Left lobe of liver (tissue), 2 donors: ENCODE measurements at places on chromosomes 1 and 21. TPM values are rescaled to one million over a fixed set of nuclear protein-coding genes. Genes with fewer than 3 reads are reported as not detected.

- DNase-seq: no peak
Measured at GRCh38 chr1:99850459-99851291, 514 bp downstream of the AGL start.

DNA sequence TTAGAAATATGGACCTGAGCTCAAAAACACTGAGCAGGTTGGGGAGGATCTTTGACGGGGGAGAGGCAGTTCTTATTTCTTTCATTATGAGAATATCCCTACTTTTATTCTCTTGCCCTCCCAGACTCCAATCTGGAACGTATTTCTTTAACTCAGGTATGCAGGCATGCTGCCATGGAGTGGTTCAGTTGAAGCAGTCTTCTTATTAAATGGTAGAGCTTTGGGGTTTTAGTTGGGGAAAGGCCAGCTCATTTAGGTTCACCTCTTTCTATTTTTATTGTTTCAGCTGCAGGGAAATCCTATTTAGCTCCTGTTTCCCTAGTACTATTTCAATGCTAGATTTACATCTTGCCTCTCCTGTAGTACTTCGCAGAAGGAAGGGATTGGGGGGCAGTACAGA lies 198.9 kb downstream of the TTLL7 start:
- DNase-seq: no peak

- DNase-seq: no peak
Measured at GRCh38 chr1:204192046-204192445, 4.2 kb downstream of the KISS1 start.

DNA sequence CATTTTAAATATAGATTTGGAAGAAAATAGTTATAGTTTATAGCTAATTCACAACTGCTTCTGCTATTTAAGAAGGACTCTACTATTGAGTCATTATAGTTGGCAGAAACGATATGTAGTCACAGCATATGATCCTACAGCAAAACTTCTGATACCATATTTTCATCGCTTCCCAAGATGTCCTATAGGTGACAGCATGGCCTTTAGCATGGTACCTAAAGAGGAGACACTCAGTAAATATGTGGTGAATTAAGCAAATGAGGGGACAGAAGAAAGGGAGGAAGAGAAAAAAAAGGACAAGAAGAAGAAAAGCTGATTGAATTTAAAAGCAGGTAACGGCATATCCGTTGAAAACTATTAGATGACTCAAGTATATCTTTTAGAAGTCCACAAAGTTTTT lies 77.2 kb downstream of the PTGER3 start:
- no peak for DNase-seq

DNA sequence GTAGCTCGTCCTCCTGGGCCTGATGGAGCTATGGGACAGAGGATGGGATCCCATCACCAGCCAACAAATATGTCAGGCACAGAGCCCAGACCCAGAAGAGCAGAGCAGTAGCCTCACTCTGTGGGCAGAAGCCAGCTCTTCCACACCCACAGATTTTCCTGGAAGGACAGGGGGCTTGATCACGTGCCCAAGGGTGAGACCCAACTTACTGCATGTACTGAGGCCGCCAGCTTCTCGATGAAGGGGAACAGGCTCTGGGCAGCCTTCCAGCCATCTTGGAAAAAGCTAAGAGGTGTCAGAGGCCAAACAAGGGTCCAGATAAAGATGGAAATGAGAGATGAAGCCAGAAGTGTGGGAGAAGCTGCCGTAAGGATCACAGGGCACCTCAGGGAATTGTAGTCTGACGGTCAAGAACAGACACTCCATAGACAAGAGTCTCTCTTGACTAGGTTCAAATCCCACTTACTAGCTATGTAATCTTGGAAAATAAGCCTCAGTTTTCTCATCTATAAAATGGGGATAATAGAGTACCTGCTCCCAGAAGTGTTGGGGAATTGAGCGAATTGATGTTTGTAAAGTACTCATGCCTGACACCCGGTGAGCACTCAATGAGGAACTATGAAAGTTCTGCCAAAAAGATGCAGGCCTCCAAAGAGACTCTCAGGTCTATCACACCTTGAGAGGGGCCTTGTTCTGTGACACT lies 17.0 kb upstream of the TCEA3 start:
- no peak for DNase-seq

DNA sequence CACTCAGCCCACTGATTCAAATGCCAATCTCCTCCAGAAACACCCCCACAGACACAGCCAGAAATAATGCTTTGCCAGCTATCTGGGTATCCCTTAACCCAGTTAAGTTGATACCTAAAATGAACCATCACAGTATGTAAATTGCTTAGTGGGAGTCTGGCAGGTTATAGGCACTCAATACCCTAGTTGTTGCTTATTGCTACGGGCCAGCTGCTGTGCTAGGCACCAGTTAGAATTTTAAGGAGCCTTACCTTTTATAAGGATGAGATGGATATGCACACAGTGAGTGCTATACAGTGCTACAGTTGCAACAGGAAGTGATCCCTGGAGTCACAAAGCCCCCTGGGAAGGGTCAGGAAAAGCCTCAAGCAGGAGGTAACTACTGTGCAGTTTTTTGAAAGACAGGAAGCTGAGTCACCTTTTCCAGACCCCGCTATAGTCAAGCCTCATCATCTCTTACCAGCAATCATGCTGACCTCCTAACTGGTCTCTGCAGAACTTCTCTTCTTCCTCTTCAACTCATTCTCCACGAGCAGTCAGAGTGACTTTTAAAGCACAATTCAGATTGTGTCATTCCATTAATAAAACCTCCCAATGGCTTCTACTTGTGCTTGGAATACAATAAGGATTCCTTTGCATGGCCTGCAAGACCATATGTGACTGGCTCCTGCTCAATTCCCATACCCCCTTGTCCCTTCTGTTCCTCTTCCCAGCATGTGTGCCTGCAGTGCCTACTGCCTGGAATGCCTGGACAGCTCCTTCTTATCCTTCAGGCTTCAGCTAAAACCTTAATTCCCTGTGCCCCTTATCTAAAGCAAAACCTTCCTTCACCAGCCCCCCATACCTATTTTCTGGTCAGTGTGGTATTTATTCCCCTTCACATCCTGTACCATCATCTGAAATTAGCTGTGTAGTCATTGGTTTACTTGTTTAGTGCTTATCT lies 10.4 kb upstream of the TLR5 start:
- no peak for DNase-seq

DNA sequence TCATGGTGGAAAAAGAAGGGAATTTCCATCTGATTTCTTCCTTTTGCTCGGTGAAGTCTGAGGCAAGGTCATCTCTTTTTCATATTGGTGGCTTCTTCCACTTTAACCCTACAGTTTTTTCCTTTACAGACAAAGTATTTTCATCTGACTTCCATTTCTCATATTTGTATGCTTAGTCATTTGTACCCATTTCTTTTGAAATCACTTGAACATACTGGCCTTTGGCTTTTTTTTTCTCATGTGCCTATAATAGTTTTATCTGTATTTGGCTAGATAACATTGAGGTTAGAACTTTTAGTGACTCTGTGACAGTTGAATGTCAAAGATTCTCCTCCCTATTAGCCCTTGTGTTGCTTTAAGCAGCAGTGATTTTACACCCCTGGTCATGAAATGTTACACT lies 27.7 kb downstream of the IL12RB2 start:
- no peak for DNase-seq

GRCh38 chr1:27556781-27557595 lies 47.0 kb downstream of the AHDC1 start:
- peak; percentile 78 for DNase-seq

DNA sequence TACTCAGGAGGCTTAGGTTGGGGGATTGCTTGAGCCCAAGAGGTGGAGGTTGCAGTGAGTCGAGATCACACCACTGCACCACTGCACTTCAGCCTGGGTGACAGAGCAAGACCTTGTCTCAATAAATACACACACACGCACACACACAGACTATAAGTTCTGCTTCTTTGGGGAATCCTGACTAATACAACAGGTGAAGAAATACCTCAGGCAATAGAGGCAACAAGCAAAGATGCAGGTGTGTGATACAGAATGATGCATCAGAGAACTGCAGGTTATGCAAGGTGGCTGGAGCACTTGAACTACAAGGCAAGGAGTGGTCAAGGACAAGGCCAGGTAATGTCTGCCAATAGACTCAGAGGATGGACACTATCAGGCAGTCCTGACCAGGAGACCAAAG lies 117.6 kb upstream of the ZNF678 start:
- no peak for DNase-seq

GRCh38 chr1:245301921-245302320 lies 147.1 kb downstream of the KIF26B start:
- no peak for DNase-seq

DNA sequence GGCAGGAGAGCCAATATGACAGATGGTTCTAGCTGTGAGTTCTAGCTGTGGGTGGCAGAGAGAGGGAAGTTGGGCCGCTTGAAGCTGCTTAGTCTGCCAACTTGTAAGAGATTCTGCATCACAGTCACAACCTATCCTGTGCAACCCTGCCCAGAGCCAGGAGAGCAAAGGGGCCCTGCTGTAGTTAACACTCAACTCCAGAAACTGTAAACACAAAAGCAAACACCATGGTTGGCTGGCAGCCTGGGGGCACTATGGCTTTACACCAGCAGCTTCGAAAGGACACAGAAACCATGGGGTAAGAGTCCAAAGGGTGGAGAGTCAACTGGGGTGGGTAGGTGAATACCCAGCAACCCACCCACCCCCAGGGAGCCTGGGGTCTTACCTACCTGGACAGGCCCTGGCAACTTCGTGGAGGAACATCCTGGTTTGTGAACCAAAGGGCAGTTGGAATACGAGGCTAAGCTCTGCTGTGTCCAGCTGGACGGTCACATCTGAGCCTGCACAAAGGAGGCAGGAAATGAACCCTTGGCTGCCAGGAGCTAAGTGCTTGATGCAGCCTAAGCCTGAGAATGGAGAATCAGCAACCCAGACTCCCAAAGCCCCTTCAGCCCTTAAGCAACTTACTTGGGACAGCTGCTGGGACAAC lies 6.4 kb downstream of the INPP5B start:
- DNase-seq: peak; percentile 93

GRCh38 chr1:43924516-43924915 lies 9.1 kb upstream of the ARTN start:
- DNase-seq: no peak

DNA sequence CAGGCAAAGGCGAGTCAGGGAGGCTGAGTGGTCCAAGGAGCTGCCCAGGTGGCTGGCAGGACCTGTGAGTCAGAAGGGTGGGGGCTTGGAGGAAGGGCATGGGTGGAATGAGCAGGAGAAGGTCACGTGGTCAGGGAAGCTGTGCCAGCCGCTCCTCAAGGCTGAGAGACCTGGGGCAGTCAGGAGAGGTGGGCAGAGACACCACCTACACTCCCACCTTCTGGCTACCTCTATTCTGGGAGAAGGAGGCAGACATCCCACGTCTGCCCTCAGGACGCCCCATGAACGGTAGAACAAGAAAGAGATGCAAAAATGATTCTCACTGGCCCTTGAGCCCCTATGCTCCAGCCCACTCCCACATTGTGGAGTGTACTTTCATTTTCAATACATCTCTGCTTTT lies 151.8 kb upstream of the RAB4A start:
- DNase-seq: no peak

DNA sequence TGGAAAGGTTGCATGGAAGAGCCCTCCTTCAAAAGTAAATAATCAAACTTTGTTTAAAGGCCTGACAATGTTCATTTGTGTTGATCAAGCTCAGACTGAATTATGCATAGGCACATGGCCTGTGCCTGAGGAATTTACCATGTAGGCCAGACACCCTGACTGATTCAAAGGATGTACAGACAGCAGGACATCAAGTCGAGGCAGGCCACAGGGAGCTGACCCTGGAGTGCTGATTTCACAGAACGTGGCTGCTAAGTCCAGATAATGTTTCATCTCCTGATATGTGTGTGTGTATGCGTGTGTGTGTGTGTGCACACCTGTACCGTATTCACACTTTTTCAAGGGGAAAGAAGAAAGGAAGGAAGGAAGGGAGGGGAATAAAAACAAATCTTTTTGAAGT lies 34.1 kb downstream of the NAV1 start:
- no peak for DNase-seq

DNA sequence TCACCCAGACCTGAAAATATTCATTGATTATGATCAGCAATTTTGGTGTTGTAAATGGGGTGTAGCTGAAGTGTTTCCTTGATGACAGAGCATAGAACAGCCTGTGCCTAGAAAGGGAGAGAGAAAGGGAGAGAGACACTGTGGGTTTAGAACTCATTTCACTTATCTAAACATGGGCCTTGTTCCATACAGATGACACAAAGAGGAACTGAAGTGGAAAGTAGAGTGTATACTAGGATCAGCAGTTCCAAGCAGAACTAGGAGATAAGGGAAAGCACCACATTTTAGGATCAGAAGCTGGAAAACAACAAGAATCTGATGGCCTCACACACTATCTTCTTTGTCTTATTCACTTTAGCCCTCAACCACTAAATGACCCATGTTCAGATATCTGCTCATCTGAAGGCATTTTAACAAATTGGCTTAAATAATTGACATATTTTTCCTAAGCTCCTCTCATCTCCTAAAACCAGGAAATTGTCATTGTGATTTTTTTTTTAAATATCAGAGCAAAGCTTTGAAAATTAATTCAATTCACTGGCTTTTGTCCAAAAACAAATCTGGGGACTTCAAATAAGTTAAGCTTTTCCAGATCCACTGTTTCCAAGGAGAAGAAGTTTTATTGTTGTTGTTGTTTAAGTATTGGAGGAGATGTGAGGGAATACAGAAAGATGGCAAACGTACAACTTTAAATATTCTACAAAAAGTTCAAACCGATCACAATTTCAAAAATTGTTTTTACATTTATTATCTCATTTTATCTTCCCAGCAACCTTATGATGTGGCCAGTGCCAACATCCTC lies 103.8 kb downstream of the LYPLAL1 start:
- DNase-seq: no peak

DNA sequence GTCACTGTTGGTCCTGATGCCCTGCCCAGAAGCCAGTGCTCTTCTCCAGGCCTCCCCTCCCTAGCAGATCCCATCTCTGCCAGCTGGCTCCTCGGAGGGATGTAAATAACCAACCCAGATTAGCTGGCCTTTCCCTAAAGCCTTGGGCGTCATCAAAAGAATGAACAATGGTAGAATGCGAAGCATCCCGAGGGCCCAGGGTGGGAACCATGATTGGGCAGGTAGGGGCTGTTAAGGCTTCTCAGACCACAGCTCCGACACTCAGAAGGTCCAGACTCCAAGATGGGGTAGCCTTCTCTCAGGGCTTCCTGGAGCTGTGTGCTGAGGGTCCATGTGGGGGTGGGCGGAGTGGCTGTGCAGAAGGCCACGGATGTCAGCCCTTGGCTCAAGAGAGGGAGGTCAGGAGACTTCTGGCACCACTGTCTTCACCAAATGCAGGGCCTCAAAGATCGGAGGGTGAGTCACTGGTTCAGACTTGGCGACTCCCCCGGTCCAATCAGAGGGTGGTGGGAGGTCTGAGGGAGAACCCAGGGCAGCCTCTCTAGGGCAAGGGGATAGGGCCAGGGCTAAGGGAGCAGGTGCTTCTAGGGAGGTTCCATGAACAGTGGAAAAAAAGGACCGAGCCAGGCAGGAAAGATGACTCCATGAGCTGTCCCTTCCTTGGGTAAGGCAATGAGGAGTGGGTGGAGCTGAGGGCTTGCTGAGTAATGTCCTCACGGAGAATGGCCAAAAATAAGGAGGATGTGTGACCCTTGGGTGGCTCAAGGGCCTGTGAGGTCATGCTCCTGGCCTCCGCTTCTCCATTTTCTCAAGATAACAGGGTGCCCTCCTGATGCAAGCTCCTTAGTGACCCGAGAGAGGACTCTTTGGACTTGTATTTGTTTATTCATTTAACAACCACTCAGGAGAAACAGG lies 58.4 kb upstream of the EPS8L3 start:
- peak; percentile 48 for DNase-seq

The DIO1 gene
- total RNA-seq: 39.4 TPM

The CRP gene
- 3,370 TPM for total RNA-seq

The ZNF648 gene
- total RNA-seq: 0.81 TPM

The TFF1 gene
- 0.83 TPM for total RNA-seq

The MFAP2 gene
- total RNA-seq: 0.45 TPM

The FCRL6 gene
- 0.23 TPM for total RNA-seq

The EIF4G3 gene
- 17.1 TPM for total RNA-seq

The IL24 gene
- not detected for total RNA-seq
